Body of pancreas (tissue), 4 donors: ENCODE measurements at places on chromosomes 13 and 19. TPM values are rescaled to one million over a fixed set of nuclear protein-coding genes. Genes with fewer than 3 reads are reported as not detected.

- H3K27me3 ChIP-seq: no peaks in the 10 kb centered on the region
- no peaks in the 10 kb centered on the region for H3K36me3 ChIP-seq
- peak; percentile 31 for DNase-seq
- no peak overlapping the region for H3K4me3 ChIP-seq
- H3K4me1 ChIP-seq: peaks cover 36% of the 10 kb centered on the region
- H3K27ac ChIP-seq: peak overlapping the region; percentile 56
These were observed 37.6 kb upstream of the RNF113B start for GRCh38 chr13:98214707-98215106.

Gene C1QTNF9
- total RNA-seq: 4.3 TPM

Gene EMC10
- 68.0 TPM for total RNA-seq

Gene GRK1
- total RNA-seq: not detected

GRCh38 chr13:38951525-38952313 lies 38.9 kb downstream of the STOML3 start:
- peak; percentile 62 for DNase-seq
- H3K4me3 ChIP-seq: no peak overlapping the region
- peaks cover 7% of the 10 kb centered on the region for H3K4me1 ChIP-seq
- no peaks in the 10 kb centered on the region for H3K36me3 ChIP-seq
- no peak overlapping the region for H3K27ac ChIP-seq

Gene KIR2DL1
- not detected for total RNA-seq

Gene WASF3
- total RNA-seq: 6.0 TPM

DNA sequence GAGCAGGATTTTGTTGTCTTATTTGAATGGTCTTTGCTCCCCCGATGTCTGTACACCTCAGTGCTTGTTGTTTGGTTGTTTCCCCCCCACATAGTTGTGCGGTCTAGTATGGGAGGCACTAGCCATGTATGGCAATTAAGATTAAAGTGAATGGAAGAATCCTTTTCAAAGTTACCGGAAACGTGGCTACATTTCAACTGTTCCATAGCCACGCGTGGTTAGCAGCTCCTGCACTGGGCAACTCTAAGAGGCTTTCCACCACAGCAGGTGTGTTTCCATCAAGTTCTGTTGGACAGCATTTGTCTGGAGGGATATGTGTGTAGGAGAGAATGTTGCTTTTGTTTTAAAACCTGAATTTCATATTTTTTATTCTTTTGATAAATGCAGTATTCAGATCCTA lies 247.3 kb downstream of the GGACT start:
- no peaks in the 10 kb centered on the region for H3K36me3 ChIP-seq
- DNase-seq: no peak
- no peaks in the 10 kb centered on the region for H3K27me3 ChIP-seq
- H3K4me1 ChIP-seq: no peaks in the 10 kb centered on the region
- no peak overlapping the region for H3K27ac ChIP-seq

DNA sequence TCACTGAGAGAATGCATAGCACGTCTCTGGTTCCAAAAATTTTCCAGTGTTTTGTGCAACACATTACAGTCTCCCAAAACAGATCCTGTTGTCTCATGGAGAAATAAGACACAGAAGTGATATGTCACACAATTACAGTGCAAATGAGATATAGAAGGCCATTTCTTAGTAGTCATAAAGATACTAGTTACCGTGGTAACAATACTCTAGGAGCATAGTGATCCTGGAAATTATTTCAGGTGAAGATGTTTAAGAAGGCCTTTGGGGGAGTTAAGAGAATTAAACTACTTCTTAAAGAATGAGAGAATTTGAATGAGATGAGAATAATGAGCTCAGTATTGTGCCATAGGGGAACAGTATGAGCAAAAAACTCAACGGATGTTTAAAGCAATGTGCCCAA lies 628.0 kb upstream of the MIR17HG start:
- H3K27me3 ChIP-seq: no peaks in the 10 kb centered on the region
- peaks cover 19% of the 10 kb centered on the region for H3K4me1 ChIP-seq
- no peak overlapping the region for H3K4me3 ChIP-seq
- no peak for DNase-seq
- H3K36me3 ChIP-seq: no peaks in the 10 kb centered on the region

- DNase-seq: peak; percentile 91
- H3K4me3 ChIP-seq: no peak overlapping the region
- H3K27me3 ChIP-seq: no peaks in the 10 kb centered on the region
- no peak overlapping the region for H3K27ac ChIP-seq
- peaks cover 4% of the 10 kb centered on the region for H3K4me1 ChIP-seq
These were observed 20.2 kb downstream of the BBC3 start for GRCh38 chr19:47210689-47211316.

- no peak overlapping the region for H3K27ac ChIP-seq
- no peaks in the 10 kb centered on the region for H3K4me1 ChIP-seq
- no peak for DNase-seq
- H3K36me3 ChIP-seq: no peaks in the 10 kb centered on the region
- H3K4me3 ChIP-seq: no peak overlapping the region
These were observed 397.7 kb downstream of the TDRD3 start for GRCh38 chr13:60794751-60795150.

GRCh38 chr19:47518139-47518538 lies 3.3 kb upstream of the NAPA start:
- no peak overlapping the region for H3K4me3 ChIP-seq
- H3K27ac ChIP-seq: no peak overlapping the region
- no peaks in the 10 kb centered on the region for H3K27me3 ChIP-seq
- H3K36me3 ChIP-seq: no peaks in the 10 kb centered on the region

DNA sequence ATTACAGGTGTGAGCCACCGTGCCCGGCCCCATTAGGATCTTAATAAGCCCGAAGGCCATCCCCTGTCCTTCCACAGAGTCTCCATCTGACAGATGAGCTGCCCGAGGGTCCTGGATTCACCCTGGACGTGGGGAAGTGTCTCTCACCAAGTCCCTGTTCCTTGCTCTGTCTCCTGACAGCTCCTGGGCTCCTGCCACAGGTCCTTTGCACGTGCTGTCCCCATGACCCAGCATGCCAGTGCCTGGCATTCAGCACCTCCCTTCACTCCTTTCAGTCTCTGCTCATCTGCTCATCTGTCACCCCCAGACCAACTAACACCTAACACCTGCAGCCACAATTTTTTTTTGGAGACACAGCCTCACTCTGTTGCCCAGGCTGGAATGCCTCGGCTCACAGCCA lies 14.5 kb downstream of the CERS1 start:
- no peak for DNase-seq
- no peaks in the 10 kb centered on the region for H3K4me1 ChIP-seq
- H3K4me3 ChIP-seq: no peak overlapping the region

GRCh38 chr13:35854286-35854685 lies 276.9 kb downstream of the DCLK1 start:
- no peaks in the 10 kb centered on the region for H3K27me3 ChIP-seq
- H3K36me3 ChIP-seq: no peaks in the 10 kb centered on the region
- no peak overlapping the region for H3K4me3 ChIP-seq

Gene FGF22
- total RNA-seq: not detected

Gene FAM124A
- 0.78 TPM for total RNA-seq

GRCh38 chr19:50178320-50178719 lies 15.2 kb upstream of the IZUMO2 start:
- H3K27ac ChIP-seq: no peak overlapping the region
- H3K4me1 ChIP-seq: peaks cover 7% of the 10 kb centered on the region
- no peaks in the 10 kb centered on the region for H3K36me3 ChIP-seq
- no peak overlapping the region for H3K4me3 ChIP-seq
- DNase-seq: no peak
- H3K27me3 ChIP-seq: no peaks in the 10 kb centered on the region

Gene ZNF763
- 0.66 TPM for total RNA-seq

Gene ZNF536
- not detected for total RNA-seq

GRCh38 chr13:44195245-44195644 lies 178.4 kb upstream of the SERP2 start:
- no peaks in the 10 kb centered on the region for H3K36me3 ChIP-seq
- peaks cover 18% of the 10 kb centered on the region for H3K4me1 ChIP-seq
- H3K27me3 ChIP-seq: no peaks in the 10 kb centered on the region
- no peak for DNase-seq

DNA sequence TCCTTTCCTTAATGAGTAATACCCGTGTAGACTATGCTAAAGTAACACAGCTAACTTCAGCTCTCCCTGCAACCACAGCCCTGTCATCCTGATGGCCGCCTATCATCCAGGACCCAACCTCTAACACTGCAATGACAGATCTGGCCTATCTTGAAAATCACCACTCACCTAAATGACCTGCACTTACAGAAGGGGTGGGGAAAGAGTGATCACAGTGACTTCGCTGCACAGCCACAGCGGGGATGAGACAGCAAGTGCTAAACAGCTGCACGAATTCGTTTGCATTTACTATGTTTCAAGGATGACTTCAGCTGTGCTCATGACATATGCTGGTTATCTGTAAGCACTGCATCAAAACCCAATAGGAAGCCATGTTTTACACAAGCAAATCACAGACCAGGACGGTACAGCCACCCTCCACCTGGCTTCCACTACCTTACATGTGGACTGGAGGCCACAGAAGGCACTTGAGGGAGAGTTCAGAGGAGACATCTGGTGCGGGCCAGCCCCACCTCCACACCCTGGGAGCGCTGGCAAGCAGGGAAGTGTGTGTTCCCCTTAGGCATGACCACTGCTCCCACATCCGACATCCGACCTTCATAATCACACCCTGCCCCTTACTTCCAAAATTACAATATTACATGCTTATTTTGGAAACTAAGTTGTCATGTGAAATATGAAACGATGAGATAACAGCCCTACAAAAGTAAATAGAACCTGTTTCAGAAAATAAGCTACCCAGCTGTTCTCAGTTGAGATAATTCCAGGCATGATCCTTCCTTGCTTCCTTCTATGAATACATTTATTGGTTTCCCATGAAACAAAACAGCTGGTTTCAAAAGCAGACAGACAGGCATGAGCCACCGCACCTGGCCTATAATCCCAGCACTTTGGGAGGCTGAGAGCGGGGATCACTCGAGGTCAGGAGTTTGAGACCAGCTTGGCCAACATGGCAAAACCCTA lies 95.7 kb downstream of the STK24 start:
- no peak for DNase-seq
- peak overlapping the region; percentile 17 for H3K27ac ChIP-seq
- H3K36me3 ChIP-seq: no peaks in the 10 kb centered on the region
- no peaks in the 10 kb centered on the region for H3K27me3 ChIP-seq
- peaks cover 69% of the 10 kb centered on the region for H3K4me1 ChIP-seq
